Activated naive CD8-positive, alpha-beta T cell treated with anti-CD3 and anti-CD28 coated beads, Interleukin-2, amount 10 ng/mL, durations not matched to agents 7 days and 5 days (primary cell): ENCODE measurements at places on chromosomes 11 and 22. TPM values are rescaled to one million over a fixed set of nuclear protein-coding genes. Genes with fewer than 3 reads are reported as not detected.

DNA sequence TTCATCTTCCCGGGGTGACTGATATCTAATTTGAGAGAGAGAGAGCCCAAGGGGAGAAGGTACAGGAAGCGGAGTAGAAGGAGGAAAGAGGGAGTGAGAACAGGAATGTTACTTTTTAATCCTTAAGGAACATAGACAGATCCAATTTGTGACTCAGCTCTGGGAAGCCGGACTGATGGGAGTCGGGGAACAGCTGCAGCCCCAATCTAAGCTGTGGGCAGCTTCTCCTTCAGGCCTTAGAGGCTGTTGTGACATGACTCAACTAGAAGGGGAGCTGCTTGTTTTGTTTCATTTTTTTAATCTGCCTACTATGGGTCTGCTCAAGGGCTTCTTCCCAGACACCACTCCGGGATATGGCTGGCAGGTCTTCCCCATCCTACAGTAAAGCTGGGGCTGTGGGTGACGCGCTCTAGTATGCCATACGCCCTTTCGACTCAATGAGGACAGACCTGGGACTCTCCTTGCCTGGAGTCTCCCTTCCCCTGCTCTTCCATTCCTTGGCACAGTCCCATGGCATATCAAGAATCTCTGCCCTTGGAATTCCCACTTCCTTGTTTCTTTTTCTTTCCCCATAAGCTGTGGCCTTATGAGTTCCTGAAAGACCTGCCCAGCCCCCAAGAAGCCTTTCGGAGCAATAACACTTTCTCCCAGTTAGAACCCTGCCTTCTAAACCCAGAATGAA lies 103.3 kb upstream of the AKIP1 start:
- no peak for DNase-seq

DNA sequence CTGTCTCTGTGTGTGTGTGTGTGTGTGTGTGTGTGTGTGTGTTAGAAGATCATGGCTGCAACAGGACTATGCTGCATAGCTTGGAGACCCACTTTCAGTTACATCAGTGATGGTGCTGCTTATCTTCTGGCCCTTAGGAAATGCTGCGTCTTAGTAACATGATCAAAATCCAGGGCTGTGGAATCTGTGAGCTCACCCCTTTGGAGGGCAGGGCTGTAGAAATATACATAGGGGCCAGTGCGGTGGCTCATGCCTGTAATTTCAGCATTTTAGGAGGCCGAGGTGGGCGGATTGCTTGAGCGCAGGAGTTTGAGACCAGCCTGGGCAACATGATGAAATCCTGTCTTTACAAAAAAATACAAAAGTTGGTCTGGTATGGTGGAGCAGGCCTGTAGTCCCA lies 151.5 kb upstream of the RASSF10 start:
- no peak for DNase-seq

DNA sequence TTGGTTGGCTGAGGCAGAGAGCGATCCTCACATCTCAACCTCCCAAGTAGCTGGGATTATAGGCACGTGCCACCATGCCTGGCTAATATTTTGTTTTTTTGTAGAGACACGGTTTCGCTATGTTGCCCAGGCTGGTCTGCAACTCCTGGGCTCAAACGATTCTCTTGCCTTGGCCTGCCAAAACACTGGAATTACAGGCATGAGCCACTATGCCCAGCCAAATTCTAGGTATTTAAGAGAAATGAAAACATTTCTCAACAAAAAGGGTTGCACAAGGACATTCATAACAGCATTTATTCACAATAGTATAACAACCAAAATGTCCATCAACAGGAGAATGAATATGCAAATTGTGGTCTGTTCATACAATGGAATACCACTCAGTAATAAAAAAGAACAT lies 31.7 kb upstream of the RBX1 start:
- DNase-seq: no peak

GRCh38 chr11:679271-680207 lies 15.5 kb downstream of the DEAF1 start:
- DNase-seq: no peak

GRCh38 chr11:104614961-104615360 lies 283.3 kb downstream of the CASP12 start:
- no peak for DNase-seq

GRCh38 chr22:30217698-30218560 lies 28.6 kb downstream of the LIF start:
- DNase-seq: no peak

GRCh38 chr11:108122166-108122628 lies 830 bp downstream of the ACAT1 start:
- no peak for DNase-seq

- no peak for DNase-seq
Measured at GRCh38 chr11:108253176-108253575, 30.3 kb downstream of the ATM start.

DNA sequence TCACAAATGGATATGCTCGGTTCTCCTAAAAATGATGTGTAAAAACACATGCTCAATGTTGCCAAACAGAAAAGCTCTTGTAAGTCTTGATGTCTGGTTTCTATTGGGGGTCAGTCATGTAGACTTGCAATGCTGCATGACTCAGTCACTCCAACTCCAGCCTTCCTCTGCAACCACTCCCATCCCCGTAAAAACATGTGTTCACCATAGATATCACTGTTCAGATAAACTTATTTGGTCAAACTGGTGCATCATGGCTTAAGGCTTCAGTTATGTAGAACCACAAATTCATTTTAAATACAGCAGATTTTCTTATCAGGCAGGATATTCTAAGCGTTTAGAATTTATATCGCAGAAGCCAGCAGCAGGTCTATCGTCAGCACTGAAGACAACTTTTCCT lies 298.4 kb upstream of the LUZP2 start:
- no peak for DNase-seq

DNA sequence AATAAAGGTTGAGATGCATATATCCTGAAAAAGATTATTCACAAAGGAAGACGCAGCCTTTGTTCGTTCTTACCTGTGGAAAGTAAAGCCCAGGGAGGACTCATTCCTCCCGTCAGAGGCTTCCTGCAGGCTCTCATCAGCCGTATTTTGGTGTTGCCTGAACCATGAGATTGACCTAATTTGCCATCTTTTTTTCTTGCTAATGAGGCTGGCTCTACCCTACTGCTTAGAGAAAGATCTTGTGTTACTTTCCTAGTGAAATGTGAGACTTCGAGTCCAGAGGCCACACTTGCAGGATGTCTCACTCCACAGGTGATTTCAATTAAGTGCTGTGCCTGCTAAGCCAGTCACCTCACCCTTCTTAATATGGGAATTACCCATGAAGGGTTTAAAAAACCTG lies 269.9 kb downstream of the NTM start:
- no peak for DNase-seq

GRCh38 chr11:66843776-66844495 lies 695 bp downstream of the RCE1 start:
- peak; percentile 20 for DNase-seq

DNA sequence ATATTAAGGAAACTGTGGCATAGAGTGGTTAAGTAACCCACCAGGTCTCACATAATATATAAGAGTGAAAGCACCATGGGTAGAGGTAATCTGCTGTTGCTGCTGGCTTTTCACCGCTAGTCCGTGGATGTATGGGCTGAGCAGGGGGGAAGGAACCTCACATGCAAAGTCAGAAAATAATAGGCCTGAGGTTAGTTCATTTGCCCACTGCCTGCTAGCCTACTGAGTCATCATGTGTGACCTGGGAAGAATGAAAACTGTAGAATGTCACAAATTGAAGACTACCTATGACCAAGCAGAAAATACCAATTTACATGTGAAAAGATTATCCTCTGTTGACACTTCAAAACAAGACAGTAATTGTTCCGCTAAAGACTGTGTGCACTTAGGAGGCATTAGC lies 560.1 kb upstream of the FAT3 start:
- no peak for DNase-seq

GRCh38 chr22:21677606-21678443 lies 12.0 kb downstream of the PPIL2 start:
- DNase-seq: no peak

GRCh38 chr22:37604074-37604473 lies 4.6 kb upstream of the GGA1 start:
- DNase-seq: no peak

DNA sequence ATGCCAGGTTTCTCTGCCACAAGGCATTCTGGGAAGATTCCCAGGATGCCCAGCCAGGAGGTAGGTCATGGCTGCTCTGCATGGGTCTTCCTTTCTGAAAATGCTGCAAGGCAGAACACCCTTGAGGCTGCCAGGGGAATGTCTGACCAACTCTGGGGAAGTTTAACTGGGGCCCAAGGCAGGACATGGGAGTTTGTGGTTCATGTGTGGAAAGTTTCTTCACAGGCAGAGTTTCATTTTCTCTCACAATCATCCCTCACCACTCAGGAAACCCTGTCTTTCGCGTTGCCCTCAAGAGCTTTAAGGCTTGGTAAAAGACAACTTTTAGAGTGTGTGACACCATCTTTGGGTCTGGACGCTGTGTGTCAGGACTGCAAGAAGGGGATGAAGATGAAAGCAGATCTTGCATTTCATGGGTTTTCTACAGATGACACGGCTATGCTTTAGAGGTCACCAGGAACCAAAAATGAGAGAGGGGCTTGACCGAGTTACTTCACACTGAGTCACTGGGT lies 133.5 kb downstream of the CD44 start:
- peak; percentile 49 for DNase-seq

DNA sequence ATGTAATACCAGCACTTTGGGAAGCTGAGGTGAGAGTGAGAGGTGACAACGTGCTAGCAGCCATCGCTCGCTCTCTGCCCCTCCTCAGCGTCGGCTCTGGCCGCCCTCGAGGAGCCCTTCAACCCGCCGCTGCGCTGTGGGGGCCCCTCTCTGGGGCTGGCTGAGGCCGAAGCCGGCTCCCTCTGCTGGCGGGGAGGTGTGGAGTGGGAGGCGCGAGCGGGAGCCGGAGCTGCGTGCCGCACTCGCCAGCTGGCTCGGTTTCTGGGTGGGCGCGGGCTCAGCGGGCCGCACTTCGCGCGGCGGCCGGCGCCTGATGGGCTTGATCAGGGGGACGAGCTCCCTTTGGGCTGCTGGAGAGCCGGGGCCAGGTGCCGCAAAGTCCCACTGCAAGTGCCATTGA lies 98.9 kb upstream of the UBASH3B start:
- no peak for DNase-seq

The MISFA gene
- 1.4 TPM for total RNA-seq

The PANX3 gene
- total RNA-seq: not detected

The ZDHHC24 gene
- total RNA-seq: 22.1 TPM

The ADORA2A gene
- 30.3 TPM for total RNA-seq

The WNT7B gene
- total RNA-seq: not detected

The RHOD gene
- 0.54 TPM for total RNA-seq

The HOATZ gene
- not detected for total RNA-seq
